HFF-Myc (cell line): ENCODE measurements at places on chromosomes 2 and 18.

GRCh38 chr18:69580107-69580506 is 179.4 kb downstream of the DOK6 start:
- no peak for DNase-seq

GRCh38 chr2:142100970-142101369 is 29.8 kb downstream of the LRP1B start:
- DNase-seq, result no peak

DNA sequence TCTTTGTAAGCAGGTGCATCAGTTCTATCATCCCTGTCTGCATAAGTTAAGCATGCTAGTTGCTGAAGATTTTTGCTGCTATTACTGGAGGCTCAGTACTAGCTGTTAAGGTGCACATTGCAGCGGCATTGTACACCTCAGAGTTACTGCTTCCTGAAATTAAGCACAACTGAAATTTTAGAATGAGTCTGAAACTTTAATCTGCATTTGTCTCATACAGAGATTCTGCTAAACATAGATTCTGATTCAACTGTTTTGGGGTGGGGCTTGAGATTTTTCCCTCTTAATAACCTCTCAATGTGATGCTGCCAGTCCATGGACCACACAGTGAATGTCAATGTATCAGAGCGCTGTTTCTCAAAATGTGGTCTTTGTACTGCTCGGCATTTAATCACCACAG is 585.7 kb upstream of the GCFC2 start:
- DNase-seq, result no peak

DNA sequence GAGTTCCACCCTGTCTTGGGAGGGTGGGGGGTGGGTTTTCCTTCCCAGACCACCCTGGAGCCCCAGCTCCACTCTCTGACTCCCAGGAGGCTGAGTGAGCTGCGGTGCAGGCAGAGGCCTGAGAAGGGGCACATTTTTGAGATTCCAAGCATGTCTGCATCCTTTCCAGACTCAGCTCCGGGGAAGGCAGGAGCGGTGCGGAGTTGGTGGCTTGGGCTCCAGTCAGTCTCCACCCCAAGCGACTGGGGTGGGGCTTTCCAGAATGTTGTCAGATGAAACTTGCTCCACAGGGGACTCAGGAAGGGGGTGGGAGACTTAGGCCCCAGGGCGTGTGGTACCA is 44.2 kb upstream of the HS6ST1 start:
- DNase-seq, result peak; percentile 32

DNA sequence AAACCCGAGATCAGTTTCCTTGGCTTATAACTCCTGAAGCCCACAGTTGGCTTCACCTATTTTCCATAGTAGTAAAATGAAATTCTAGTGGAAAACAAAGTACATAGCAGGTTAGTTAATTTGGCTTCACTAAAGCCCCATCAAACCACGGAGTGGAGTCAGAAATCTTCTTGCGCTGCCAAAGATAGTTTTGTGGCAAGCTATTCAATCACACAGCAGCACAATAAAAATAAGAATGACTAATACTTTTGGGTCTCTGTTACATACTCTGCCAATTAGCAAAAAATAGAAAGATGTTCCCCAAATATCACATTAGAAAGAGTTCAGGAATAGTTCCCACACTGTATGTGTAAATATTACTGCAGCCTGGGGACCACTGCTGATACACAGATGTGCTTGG is 175.2 kb upstream of the NOL4 start:
- DNase-seq, result no peak

DNA sequence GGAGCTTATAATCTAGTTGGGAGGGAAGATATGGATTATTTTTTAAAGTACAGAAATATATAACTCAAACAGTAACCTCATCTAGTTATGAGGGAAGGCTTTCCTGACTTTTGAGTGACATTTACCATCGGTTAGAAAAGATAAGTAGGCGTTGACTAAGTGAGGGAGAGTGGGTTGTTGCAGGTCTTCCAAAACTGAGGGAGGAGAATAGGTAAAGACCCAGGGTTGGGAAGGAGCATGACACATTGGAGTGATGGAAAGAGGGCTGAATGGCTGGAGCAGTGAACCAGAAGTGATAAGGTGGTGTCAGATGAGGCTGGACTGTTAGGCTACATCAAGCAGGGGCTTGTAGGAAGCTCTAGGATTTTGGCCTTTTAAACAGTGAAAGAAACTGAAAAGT is 10.6 kb upstream of the NUP35 start:
- no peak for DNase-seq

DNA sequence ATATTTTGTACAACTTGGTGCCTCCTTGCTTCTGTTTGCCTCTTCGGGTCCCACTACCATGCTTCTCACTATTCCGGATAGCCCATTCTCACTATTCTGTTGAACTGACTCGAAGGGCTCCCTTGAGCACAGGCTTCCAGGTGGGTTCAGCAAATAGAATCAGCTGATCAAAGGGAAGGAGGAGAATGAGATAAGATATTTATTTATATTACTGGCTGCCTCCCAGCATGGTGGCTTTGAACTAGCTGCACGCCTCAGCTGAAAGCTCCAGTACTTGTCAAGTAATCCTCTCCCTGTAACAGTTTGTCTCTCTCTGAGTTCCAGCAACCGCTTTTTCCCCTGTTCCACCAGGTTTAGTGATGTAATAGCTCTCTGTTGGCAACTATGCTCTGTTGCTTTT is 187.8 kb upstream of the HNRNPA3 start:
- DNase-seq, result no peak

GRCh38 chr2:113741091-113741490 is 15.4 kb downstream of the SLC35F5 start:
- DNase-seq, result no peak

DNA sequence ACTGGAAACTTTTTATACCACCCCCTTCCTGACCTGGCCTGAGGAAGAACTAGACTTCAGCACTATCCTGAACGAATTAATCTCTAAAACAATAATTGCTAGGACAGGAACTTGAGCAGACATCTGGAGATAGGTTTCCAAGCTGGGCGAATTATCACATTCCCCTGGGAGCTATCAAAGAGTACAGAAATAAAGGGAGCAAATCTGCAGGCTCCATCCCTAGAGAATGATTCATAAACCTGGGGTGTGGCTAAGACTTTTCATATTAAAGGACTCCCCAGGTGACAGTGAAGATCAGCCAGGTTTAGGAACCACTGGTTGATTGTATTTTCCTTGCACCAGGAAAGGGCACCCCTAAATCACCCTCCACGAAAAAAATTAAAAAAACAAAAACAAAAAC is 105.6 kb upstream of the NOL4 start:
- no peak for DNase-seq

- no peak for DNase-seq
Observed at GRCh38 chr18:6270771-6271216, 143.9 kb downstream of the L3MBTL4 start.

DNA sequence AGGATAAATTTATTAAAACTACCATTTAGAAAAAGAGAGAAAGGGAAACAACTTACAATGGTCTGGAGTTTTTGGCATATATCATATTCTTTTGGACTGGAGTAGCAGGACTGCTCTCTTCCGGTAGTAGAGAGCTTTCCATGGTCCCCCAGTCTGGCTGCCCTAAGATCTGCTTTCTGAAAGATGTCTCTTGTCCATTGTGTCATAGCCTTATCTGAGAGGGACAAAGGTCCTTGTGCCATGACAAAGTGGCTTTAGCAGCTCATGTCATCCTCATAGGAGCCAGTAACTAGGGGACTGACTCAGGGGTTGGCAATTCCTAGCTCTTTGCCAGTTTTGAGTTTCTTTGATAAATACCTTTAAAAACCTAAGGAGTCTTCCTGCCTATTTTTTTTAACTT is 505.5 kb upstream of the ZEB2 start:
- no peak for DNase-seq

- no peak for DNase-seq
Observed at GRCh38 chr2:123908522-123908921, 116.6 kb upstream of the CNTNAP5 start.

GRCh38 chr2:109614715-109615636 is 812 bp downstream of the SOWAHC start:
- no peak for DNase-seq
